ENCODE measurements at places on chromosomes 6 and 20. TPM values are rescaled to one million over a fixed set of nuclear protein-coding genes. Genes with fewer than 3 reads are reported as not detected.

The PRR18 gene
- total RNA-seq = 0.65 TPM

The RAB44 gene
- 0.12 TPM for total RNA-seq

The CRNKL1 gene
- 12.8 TPM for total RNA-seq

The THEMIS gene
- 0.63 TPM for total RNA-seq

The MYMX gene
- total RNA-seq = 3.8 TPM

All from left cardiac atrium (tissue), 4 donors.